ENCODE measurements at places on chromosomes 12 and 14.

DNA sequence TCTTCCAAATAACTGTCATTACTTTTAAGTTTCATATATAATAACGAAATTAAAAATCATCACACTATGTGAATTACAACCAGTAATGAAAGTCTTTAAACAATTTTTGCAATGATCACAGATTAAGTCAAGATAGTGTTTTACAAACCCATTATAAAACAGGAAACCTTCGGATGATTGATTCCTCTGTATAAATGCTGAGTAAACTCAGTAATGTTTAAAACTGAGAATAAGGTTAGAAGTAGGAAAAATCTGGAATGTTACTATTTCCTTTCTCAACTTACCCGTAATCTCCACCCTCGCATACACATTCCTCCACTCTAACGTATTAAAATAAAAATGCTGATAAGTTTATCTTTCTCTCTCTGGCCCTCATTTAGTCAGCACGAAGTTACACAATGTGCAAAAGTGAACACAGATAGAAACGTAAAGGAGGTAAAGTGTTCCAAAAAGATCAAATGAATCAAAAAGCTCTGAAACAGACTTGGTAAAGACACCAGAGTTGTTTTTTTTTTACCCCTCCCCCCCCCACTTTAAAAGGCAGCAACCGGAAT, 1.6 kb downstream of the ZFC3H1 start:
- no peak for DNase-seq

DNA sequence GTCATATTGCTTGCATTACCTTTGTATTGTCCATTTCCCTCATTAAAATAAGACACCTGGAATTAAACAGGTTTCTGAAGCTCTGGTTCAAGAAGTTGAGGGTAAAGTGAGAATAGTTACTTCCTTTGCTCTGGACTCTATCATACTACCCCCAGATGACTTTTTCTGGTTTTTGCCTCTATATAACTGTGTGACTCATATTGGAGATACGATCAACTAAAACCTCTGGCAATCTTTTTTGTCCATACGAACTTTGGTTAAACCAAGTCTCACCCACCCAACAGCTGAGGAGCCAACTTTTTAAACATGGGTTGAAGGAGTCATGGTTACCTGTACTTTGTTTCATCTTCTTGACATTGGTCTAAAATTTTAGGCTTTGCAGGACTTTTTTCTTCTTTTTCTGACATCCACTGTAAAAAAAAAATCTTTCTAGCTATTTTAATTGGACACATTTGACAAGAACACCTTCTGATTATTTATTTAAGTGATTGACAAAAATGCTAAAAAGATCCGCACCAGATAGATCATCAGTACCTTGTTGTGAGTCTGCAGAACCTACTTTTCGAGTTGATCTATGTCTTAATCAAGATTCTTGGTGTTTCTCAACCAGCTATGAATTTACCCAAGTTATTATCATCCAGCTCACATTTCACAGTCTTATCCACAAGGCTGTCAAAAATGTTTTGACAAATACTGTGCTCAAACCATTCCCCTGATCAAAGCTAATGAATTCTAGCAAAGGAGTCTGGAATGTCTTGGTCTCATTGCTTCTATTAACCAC, 166.0 kb downstream of the IPO8 start:
- DNase-seq: no peak

DNA sequence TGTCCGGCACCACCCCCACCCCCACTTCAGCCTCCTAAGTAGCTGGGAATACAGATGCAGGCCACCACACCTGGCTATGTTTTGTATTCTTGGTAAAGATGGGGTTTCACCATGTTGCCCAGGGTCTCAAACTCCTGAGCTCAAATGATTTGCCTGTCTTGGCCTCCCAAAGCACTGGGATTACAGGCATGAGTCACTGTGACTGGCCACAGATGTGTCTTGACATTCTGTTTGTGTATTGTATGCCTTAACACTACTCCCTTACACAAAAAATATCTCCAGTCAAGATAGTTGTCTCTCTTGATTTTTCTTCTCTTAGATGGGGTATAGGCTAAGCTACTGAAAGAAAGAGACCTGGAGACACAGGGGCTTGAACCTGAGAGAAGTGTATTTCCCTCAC, 17.6 kb downstream of the CLEC14A start:
- DNase-seq: no peak

- DNase-seq: peak; percentile 1
Observed at GRCh38 chr12:84910549-84911241, 1.9 kb downstream of the SLC6A15 start.
